CD4-positive, alpha-beta T cell treated with Interferon gamma for 1 hour (primary cell): ENCODE measurements at places on chromosomes 16 and 17.

DNA sequence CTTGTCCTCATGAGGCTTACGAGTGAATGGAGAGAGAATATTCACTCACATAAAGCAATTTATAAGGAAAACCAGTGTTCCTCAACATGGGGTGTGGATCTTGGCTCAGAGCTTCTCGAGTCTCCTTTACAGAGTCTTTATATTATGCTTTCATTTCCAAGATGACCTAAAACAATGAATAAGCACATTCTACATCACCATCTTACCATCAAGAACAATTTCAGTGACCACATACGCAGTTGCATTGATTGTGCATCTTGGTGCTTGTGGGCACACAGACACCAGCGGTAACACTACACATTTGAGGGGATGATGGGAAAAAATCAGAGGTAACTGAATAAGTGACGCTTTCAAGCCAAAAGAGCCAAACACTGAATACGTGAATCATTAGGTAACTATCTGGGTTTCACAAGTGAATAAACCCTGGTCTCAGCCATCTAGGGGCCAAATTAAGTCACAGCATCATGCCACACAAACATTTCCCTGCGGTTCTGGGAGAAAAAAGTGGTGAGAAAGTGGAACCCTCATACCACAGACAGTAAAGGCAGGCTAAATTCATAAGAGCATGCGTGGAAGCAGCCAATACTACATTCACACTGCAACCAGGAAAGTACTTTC lies 9.4 kb downstream of the CWC25 start:
- no peak for DNase-seq

DNA sequence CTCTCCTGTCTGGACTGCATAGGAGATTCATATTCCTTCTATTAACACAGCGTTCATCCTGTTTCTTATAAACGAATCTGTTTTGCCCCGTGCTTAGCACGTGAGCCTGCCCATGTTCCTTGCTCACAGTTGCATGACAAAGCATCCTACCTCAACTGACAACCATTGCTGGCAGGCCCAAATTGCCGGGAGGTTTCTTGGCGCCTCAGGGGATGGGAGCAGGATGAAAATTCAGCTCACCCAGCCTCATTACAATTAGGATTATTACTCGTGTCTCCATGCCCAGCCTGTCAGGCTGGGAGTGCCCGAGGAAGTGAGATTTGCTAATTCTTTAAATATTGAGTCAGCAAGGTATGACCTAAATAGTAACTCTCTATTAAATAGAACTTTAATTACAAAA lies 36.7 kb upstream of the HELZ start:
- no peak for DNase-seq

- no peak for DNase-seq
Measured at GRCh38 chr17:72677108-72677507, 415.4 kb downstream of the SLC39A11 start.

DNA sequence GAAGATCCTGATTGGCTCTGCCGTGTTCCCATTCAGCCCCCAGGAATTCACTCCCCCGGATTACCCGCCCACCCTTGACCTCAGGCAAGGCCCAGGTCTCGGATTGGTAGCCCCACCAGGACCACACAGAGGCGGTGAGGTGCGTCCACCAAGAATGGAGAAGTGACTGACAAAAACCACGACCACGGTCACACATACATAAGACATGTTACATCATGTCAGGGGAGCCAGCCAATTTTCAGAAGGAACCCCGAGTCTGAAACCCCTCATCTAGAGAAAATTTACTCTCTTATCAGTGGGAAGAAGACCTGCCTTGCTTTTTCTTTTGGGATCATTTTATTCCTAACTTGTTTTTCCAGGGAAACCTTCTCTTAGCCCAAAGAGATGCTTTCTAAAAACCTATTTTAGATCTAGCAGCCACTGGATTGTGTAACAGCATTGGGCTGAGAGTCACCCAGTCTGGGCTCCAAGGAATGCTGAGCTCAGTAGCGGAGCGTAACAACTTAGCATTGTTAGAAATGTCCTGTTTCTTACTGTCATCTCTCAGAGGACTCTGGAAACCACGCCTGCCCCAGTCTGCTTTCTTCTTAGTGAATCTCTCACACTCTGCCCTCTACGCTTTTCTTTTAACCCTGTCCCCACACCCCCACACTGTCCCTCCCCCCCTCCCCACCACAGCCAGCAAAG lies 164.1 kb downstream of the CMIP start:
- DNase-seq = no peak

- no peak for DNase-seq
Measured at GRCh38 chr16:19138601-19139000, 24.8 kb downstream of the ITPRIPL2 start.

- no peak for DNase-seq
Measured at GRCh38 chr17:61380836-61381525, 18.7 kb upstream of the TBX2 start.

GRCh38 chr17:59786536-59787319 lies 79.3 kb downstream of the VMP1 start:
- peak; percentile 87 for DNase-seq

DNA sequence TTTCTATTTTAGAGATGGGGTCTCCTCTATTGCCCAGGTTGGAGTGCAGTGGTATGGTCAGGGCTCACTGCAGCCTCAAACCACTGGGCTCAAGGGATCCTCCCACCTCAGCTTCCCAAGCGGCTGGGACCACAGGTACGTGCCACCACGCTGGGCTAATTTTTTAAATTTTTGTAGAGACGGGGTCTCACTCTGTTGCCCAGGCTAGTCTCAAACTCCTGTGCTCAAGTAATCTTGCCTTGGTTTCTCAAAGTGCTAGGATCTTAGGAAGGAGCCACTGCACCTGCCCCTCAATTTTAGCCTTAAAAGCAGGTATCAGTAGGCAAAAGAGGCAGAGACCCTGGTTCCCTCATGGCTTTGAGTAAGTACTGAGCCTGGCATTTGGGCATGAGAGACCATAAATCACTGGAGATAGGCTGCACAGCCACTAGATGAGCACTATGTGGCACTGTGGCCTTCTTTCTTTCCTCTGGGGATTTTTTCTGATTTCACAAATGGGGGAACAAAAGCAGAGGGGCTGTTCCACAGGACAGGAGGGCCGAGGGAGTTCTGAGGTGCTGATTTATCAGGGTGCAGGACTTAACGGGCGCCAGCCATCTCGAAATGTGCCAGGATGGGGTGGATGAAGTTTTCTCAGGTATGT lies 82.2 kb downstream of the PLXDC1 start:
- DNase-seq = peak; percentile 15

- DNase-seq = no peak
Measured at GRCh38 chr17:79023886-79024771, at the start of gene C1QTNF1. Gene C1QTNF1, plus strand, starts transcription at chr17:79024169. Its CDS starts 19,800 bp downstream, at chr17:79043969.

GRCh38 chr16:4053301-4053845 lies 62.9 kb downstream of the ADCY9 start:
- no peak for DNase-seq

- DNase-seq = no peak
Measured at GRCh38 chr17:82112914-82113311, 14.9 kb upstream of the FASN start.

DNA sequence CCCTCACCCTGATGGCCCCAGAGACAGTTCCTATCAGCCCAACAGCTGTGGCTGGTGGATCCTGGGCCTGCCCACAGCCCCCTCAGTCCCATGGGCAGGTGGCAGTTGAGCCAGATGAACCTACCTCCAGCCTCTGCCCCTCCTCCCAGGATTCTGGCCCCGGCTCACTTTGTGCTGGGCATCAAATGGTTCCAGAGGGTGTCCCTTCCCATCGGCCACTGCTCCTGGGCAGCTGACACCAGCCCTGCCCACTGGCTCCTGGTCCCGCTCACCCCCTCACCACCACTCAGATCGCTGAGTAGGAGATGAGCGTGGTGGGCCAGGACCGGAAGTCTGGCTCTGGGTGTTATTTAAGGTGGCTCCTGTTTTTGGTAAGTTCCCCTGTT lies 2.0 kb downstream of the TTYH2 start:
- no peak for DNase-seq

DNA sequence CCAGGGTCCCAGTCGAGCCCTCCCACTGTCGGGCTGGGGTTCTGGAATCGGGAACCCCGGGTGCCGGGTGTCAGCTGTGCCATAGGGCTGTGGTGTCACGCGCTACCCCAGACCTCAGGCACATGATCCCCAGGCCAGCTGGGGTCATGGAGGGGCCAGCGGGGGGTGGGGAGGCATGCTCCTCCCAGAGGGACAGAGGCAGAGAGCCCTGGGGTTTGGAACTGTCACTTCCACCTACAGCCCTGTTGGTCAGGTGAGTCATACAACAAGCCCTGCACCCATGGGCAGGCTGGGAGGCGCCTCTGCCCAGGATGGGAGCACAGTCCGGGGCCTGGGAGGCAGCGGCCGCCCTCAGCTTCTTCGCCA lies 63.0 kb downstream of the BAIAP2 start:
- peak; percentile 20 for DNase-seq

DNA sequence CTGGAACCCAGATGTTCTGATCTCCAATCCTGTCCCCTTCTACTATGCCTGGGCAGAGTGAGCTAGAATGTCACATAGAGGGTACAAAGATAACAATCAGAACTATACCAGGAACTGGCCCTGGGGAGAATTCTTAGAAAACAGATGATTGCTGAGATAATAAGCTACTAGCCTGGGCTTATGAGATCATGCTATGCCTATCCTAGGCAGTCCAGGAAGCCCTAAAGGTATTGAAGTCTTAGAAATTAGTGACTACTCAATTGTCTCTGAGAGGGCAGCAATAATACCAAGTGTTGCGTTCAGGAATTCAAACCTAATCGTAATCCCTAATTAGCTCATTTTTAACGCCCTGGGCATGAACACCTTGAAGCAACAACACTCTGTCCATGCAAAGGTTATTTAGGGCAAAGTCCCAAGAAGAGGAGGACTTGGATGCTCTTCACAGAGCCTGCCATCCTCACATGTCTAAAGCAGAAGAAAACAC lies 77.1 kb downstream of the MMD start:
- no peak for DNase-seq

GRCh38 chr16:68427649-68428303 lies 20.5 kb downstream of the SMPD3 start:
- DNase-seq = no peak

GRCh38 chr16:12545297-12545610 lies 258.4 kb downstream of the CPPED1 start:
- DNase-seq = no peak

GRCh38 chr16:11168386-11169051 lies 87.5 kb downstream of the SOCS1 start:
- DNase-seq = no peak

DNA sequence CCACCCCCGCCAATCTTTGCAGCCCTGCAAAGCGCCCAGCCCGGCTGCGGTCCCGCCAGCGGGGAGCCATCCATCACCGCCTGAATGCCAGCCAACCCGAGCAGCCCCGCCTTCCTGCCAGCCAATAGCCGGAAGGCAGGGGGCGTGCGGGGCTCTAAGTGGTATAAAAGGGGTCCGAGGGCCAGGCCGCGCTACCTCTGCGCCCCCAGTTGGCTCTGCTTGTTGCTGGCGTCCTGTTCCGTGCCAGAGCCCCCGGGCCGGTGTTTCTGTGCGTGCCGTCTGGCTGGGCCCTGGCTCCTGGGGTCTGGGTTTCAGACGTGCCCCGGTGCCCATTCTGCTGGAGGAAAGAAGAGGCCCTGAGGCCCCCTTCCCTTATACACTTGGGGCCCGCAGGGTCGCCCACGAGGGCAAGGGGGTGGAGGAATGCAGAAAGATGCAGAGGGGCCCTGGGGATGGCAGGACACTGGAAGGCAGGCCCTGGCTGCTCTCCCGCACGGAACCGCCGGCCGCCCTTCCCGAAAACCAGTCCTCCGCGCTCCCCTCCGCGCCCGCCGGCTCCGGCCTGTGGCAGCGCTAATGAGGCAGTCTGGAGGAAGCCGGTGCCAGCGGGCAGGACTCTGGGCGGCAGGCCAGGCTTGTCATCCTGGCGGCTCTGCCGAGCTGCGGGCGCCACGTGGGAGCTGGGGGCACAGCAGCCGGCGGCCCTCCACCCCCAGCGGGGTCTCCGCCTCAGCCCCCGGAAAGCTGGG lies 14.0 kb downstream of the COPZ2 start:
- peak; percentile 33 for DNase-seq

GRCh38 chr17:13014801-13015200 lies 3.0 kb downstream of the ELAC2 start:
- DNase-seq = no peak

DNA sequence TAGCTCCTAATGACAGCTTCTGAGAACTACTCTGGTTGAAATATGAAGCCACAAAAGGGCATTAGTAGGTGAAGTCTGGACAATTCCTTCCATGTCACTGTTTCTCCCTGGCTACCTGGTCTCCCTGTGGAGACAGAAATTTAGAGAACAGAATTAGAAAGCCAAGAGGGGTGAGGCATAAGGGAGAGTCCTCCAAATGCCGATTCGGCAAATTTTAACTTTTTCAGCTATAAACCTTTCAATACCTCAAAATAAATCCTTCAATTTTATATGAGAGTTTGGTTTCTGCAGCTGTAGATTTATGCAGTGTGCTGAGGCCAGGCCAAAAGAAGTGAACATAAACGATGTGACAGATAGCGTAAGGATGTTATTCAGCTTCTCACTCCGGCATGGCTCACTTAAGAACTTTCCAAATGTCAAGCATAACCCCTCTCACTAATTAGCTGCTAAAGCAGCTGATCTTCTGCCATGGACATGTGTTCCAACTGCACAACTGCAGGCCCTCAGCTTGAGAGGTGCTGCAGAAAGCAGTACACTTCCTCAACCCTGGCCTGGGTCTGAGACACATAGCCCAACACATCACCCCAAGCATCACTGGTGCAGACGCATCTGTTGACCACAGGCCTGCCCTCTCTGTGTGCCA lies 247.9 kb upstream of the SOX9 start:
- DNase-seq = no peak

DNA sequence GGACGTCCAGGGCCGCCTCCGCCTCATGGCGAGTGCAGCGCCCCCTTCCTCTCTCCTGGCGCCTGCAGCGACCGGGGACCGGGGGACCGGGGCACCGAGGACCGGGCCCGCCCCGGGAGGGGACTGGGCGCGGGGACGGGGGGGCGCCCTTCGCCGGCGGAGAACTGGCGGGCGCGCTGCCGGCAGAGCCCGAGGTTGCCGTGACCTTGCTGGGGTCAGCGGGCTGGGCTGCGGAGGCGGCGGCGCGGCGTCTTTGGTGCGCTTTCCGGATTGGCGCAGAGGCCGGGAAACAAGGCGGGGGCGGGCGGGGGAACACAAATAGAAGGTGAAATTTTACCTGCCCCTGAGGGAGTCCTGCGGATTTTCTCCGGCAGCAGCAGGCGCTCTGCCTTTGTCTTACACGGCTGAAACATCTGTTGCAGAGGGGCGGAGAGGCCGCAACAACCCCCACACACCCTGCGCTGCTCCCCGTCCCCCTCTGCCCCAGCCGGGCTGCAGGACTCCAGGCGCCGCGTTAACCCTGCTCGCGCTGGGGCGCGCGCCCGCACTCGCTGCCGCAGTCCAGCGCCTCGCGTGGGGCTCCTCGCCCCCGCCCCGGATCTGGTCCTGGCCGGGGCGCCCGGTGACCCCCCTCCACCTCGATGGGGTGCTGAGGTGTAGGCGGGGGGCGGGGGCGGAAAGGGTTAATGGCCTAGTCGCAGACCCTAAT lies 53.5 kb downstream of the SREBF1 start:
- peak; percentile 35 for DNase-seq
